Activated CD4-positive, alpha-beta T cell treated with anti-CD3 and anti-CD28 coated beads for 36 hours (primary cell): ENCODE measurements at places on chromosomes 1 and 21. TPM values are rescaled to one million over a fixed set of nuclear protein-coding genes. Genes with fewer than 3 reads are reported as not detected.

- no peaks in the 10 kb centered on the region for H3K36me3 ChIP-seq
- H3K4me1 ChIP-seq, result peaks cover 24% of the 10 kb centered on the region
- H3K27me3 ChIP-seq, result no peaks in the 10 kb centered on the region
- peak overlapping the region; percentile 72 for H3K4me3 ChIP-seq
These were observed 10.6 kb upstream of the S100A11 start for GRCh38 chr1:152047413-152047729.

DNA sequence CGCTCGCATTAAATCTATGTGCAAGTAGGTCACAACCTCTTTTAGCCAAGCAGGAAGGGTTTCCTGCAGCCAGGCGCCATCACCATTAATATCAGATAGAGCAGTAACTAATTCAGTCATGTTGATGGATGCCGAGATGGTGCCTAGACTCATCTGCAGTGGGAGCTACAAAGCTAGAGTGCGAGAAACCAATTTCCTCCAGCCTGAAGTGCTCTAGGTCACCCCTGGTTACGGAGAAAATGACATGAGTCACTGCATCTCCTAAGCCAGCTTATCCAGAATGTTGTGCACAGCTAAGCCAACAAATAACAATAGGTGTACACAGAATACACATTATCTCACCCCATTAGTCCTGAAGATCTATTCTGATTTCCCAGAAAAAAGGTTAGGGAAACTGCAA, 36.0 kb downstream of the OVAAL start:
- peaks cover 6% of the 10 kb centered on the region for H3K27me3 ChIP-seq
- H3K4me1 ChIP-seq, result no peaks in the 10 kb centered on the region
- no peak overlapping the region for H3K27ac ChIP-seq
- DNase-seq, result no peak

TRAF3IP3 gene
- total RNA-seq, result 138 TPM

SIK1 gene
- 6.4 TPM for total RNA-seq

GRCh38 chr1:1327291-1327690, 2.7 kb downstream of the CPTP start:
- H3K36me3 ChIP-seq, result peaks cover 3% of the 10 kb centered on the region
- no peaks in the 10 kb centered on the region for H3K27me3 ChIP-seq
- peaks cover 22% of the 10 kb centered on the region for H3K4me1 ChIP-seq
- H3K4me3 ChIP-seq, result no peak overlapping the region

TSACC gene
- 0.83 TPM for total RNA-seq

- H3K4me1 ChIP-seq, result no peaks in the 10 kb centered on the region
- H3K4me3 ChIP-seq, result no peak overlapping the region
- H3K36me3 ChIP-seq, result no peaks in the 10 kb centered on the region
- DNase-seq, result no peak
These were observed 34.9 kb upstream of the ZC3H12A start for GRCh38 chr1:37439349-37439995.

DNA sequence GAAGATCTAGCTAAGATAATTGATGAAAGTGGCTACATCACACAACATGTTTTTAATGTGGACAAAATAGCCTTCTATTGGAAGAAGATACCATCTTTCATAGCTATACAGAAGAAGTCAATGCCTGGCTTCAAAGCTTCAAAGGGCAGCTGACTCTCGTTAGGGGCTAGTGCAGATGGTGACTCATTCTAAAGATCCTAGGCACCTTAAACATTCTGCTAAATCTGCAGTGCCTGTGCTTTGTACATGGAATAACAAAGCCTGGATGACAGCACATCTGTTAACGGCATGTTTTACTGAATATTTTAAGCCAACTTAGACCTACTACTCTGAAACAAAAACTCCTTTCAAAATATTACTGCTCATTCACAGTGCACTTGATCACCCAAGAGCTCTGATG, 65.6 kb upstream of the USP24 start:
- no peak overlapping the region for H3K4me3 ChIP-seq
- no peak overlapping the region for H3K27ac ChIP-seq
- peaks cover 4% of the 10 kb centered on the region for H3K27me3 ChIP-seq
- no peaks in the 10 kb centered on the region for H3K36me3 ChIP-seq

DNA sequence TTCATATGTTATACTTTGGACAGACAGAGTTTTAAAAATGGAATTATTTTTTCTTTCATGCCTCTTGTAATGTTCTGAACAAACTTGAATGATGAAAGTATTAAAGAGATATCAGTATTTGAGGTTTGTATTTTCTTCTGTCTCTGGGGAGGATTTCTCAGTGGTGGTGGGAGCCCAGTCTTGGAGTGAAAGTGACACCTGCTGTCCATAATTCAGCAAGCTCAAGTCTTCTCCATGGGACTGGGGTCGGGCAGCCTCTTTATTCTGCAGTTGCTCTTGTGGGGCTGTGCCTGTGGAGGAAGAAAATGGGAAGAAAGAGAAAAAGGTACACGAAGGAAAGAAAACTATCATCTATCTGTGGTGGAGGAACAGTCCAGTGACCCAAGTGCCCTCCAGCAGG, 56.1 kb downstream of the SMYD2 start:
- H3K27me3 ChIP-seq, result no peaks in the 10 kb centered on the region
- H3K4me1 ChIP-seq, result no peaks in the 10 kb centered on the region
- H3K27ac ChIP-seq, result no peak overlapping the region
- no peak for DNase-seq
- H3K4me3 ChIP-seq, result no peak overlapping the region

GRCh38 chr1:175002910-175003517, 3.3 kb downstream of the CACYBP start:
- H3K36me3 ChIP-seq, result peaks cover 59% of the 10 kb centered on the region
- no peaks in the 10 kb centered on the region for H3K27me3 ChIP-seq
- no peak for DNase-seq
- peak overlapping the region; percentile 58 for H3K4me3 ChIP-seq

DNA sequence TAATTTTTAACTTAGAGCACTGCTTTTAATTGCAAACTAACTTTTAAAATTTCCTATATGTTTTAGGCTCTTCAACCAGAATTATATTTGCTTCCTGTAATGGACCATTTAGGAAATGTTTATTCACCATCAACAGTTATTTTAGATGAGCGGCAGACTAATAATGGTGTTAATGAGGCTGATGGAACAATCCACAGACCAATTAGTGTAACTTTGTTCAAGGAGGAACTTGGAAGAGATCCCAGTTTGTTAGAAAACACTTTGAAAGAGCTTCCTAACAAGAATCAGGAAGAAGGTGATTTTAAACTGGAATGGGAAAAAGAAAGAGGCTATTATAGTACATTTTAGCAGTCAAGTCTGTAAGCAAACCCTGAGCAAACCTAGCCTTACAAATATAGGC, 19.4 kb upstream of the GNG5 start:
- H3K4me3 ChIP-seq, result no peak overlapping the region
- no peaks in the 10 kb centered on the region for H3K27me3 ChIP-seq
- peaks cover 5% of the 10 kb centered on the region for H3K36me3 ChIP-seq
- H3K4me1 ChIP-seq, result no peaks in the 10 kb centered on the region
- H3K27ac ChIP-seq, result no peak overlapping the region

GRCh38 chr1:155300553-155301329, 497 bp downstream of the PKLR start:
- no peaks in the 10 kb centered on the region for H3K4me1 ChIP-seq
- H3K27ac ChIP-seq, result no peak overlapping the region
- no peak for DNase-seq
- H3K4me3 ChIP-seq, result no peak overlapping the region
- no peaks in the 10 kb centered on the region for H3K36me3 ChIP-seq

- H3K27ac ChIP-seq, result peak within 1 kb of the TSS; percentile 74
- peaks cover 25% of the 10 kb centered on the region for H3K4me1 ChIP-seq
- peaks cover 5% of the 10 kb centered on the region for H3K27me3 ChIP-seq
- peak within 1 kb of the TSS; percentile 79 for H3K4me3 ChIP-seq
- no peaks in the 10 kb centered on the region for H3K36me3 ChIP-seq
These were observed at the start of gene TRIM62 for GRCh38 chr1:33181921-33182341. TSS of gene TRIM62 (minus strand) at chr1:33182043. CDS start at chr1:33181432, 611 bp downstream.

DNA sequence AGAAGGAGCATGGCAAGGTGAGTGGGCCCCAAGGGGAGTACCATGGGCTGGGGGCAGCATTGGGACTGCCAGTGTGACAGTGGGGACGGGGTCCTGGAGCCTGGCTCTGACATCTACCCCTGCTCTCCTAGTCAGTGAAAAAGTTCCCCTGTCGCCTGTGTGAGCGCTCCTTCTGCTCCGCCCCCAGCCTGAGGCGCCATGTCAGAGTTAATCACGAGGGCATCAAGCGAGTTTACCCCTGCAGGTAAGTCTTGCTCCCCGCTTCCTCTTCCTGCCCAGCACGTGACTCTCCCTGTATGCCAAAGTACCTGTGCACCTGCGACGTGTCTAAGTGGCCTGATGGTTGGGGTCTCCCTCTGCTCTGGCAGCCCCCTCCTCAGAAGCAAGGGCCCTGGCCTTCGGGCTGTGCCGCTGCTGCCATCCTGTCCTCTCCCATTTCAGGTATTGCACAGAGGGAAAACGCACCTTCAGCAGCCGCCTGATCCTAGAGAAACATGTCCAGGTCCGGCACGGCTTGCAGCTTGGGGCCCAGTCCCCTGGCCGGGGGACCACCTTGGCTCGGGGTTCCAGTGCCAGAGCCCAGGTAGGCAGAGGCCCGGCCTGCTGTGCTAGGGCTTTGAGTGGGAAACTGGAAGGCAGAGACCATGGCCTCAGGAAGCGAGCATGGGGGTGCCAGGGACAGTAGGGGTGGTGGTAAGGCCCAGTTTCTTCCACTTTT, 8.1 kb downstream of the ZNF687 start:
- no peaks in the 10 kb centered on the region for H3K4me1 ChIP-seq
- H3K27me3 ChIP-seq, result no peaks in the 10 kb centered on the region
- DNase-seq, result no peak
- H3K4me3 ChIP-seq, result no peak overlapping the region
